ENCODE measurements at places on chromosomes 3 and 15. TPM values are rescaled to one million over a fixed set of nuclear protein-coding genes. Genes with fewer than 3 reads are reported as not detected.

The ZNF662 gene
- total RNA-seq: not detected

The ITGB5 gene
- total RNA-seq: 50.2 TPM

DNA sequence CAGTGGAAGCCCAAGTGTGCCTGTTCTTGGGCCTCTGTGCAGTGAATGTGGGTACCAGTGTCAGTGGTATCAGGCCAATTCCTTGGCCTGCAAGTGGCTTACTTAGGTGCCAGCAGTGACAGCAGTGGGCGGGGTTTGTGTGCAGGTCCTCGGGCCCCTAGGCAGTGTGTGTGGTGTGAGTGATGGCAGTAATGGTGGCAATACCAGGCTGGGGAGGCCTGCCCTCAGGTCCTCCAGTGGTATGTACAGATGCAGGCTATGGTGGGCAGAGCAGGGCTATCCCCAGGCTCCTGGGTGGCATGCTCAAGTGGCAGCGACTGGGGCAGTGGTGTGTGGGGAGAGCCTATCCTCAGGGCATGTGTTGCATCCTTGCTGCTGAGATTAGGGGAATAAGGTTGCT lies 379.7 kb downstream of the SQOR start:
- H3K27ac ChIP-seq: no peak overlapping the region
- no peaks in the 10 kb centered on the region for H3K36me3 ChIP-seq
- no peaks in the 10 kb centered on the region for H3K4me1 ChIP-seq

- peak overlapping the region; percentile 82 for H3K4me3 ChIP-seq
- peak; percentile 99 for DNase-seq
- H3K27me3 ChIP-seq: no peaks in the 10 kb centered on the region
- H3K4me1 ChIP-seq: peaks cover 20% of the 10 kb centered on the region
These were observed 554 bp upstream of the GSK3B start for GRCh38 chr3:120094776-120095225.

GRCh38 chr3:183506674-183507320 lies 48.7 kb downstream of the KLHL6 start:
- no peaks in the 10 kb centered on the region for H3K36me3 ChIP-seq
- no peak for DNase-seq
- H3K27ac ChIP-seq: no peak overlapping the region
- H3K27me3 ChIP-seq: no peaks in the 10 kb centered on the region
- peaks cover 17% of the 10 kb centered on the region for H3K4me1 ChIP-seq

DNA sequence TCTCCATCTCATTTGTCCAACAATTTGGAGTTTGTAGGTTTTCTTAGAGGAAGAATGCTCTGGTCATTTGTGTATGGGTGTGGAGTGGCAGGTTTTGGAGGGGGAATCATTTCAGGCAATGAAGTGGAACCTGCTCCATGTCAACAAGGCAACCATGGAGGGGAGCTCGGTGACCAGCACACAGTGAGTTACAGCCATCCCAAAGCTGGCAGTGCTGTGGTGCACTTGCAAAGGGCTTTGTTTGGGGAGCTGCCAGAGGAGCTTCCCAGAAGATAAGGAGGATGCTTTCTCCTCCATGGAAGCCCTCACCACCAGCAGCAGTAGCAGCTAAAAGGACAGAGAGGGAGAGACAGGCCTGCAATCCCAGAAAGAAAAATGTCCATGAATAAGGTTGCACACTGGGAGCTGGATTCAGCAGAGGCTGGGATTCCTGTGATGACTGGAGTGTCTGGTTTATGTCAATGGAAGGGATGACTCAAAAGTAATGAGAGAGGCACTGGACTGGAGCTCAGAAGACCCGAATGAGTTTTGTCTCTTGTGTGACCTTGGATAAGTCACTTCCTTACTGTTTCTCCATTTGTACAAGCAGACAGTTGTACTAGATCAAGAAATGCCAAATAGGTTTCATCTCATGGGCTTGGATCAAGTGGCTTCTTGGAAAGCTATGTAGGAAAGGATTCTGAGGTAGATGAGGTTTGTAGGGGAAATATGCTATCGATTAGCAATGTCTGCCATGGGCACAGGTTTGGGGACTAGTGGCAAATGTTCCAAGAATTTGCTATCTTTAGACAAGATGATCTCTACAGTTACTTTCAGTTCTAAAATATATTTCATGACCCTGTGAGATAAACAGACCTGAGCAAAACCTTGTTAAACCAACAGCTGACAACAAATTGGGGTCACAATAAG lies 27.2 kb upstream of the UBE2Q2 start:
- H3K27ac ChIP-seq: no peak overlapping the region
- H3K4me3 ChIP-seq: no peak overlapping the region
- no peaks in the 10 kb centered on the region for H3K27me3 ChIP-seq
- DNase-seq: no peak
- H3K36me3 ChIP-seq: no peaks in the 10 kb centered on the region
- no peaks in the 10 kb centered on the region for H3K4me1 ChIP-seq

- no peak overlapping the region for H3K27ac ChIP-seq
- no peak for DNase-seq
- peaks cover 25% of the 10 kb centered on the region for H3K27me3 ChIP-seq
- no peak overlapping the region for H3K4me3 ChIP-seq
- no peaks in the 10 kb centered on the region for H3K4me1 ChIP-seq
- H3K36me3 ChIP-seq: no peaks in the 10 kb centered on the region
These were observed 23.2 kb upstream of the IQCF6 start for GRCh38 chr3:51802106-51802703.
